ENCODE measurements at places on chromosomes 2 and 18.

GRCh38 chr2:89842180-89842908 lies 1150.9 kb downstream of the RPIA start:
- no peak for DNase-seq

GRCh38 chr2:23493846-23494245 lies 108.9 kb downstream of the KLHL29 start:
- no peak for DNase-seq

DNA sequence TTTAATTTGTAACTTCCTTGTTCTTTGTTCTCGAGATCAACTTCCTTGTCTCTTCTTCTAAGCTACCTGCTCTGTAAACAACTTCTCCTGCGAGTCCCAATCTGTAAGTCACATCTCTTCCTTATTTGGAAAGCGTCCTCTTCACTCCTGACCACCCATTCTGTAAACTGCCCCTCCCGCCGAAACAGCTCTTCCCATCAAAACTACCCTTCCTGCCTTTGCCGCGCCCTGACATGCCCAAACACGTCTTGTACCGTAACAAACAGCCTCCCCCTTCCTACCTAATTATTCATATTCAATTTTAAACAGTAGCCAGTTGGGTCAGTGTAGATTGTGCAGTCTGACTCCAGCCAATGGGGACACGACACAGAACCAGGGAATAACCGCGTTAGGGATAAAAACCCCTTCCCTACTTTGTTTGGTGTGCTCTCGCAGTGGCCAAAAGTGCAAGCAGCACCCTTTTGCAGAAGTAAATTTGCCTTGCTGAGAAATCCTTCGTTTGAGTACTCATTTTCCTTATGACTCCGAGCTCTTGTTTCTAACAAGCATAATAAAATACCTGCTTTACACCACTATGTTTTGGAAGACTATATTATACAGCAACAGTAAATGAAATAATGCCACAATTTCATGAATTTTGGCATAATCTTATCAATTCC lies 39.8 kb downstream of the PIAS2 start:
- DNase-seq, result no peak

DNA sequence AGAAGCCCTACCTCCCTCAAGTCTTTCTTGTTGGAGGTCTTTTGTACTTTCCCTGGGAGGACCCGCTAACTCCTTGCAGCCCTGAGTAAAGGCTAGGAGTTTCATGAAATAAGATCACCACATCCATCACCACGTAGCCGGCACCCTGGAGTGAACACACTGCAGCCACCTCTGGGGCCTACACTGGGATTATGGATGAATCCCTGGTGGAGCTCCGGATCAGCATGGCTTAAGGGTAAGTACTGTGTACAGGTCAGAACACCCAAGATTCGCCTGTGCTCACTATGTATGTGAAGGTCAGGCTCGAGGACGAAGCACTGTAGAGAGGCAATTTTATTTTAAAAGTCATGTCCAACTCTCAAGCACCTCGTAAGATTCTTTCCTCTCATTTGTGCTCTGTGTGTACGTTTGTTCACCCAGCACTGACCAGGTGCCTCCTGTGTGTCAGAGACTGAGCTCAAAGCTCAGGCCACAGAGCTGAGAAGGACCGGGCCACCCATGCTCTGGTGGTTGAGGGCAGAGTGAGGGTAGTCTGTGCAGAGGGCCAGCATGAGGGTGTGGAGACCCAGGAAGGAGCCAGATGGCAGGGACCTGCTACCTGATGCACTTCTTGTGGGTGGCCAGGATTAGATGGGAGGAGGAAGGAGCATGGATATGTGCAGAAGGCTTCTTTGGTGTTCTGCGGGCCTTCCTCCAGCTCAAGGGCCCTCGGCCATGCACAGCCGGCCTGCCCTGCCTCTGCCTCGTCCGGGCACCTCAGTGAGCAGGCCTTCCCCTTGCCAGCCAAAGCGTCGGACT lies 66.7 kb upstream of the TFCP2L1 start:
- no peak for DNase-seq

DNA sequence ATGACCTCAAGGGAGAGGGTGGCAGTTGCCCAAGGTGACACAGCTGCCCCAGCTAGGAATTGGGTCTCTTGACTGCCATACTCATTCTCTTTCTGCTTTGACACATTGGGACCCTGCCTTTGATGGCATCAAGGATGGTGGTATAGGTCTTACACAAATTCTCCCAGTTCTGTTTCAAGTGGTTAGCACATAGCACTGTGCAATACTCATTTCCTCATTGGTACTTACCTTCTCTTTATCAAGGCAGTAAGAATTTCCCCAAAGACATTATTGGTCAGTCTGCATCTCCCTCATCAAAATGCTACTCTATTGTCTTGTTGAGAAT lies 35.9 kb upstream of the CCDC93 start:
- no peak for DNase-seq

DNA sequence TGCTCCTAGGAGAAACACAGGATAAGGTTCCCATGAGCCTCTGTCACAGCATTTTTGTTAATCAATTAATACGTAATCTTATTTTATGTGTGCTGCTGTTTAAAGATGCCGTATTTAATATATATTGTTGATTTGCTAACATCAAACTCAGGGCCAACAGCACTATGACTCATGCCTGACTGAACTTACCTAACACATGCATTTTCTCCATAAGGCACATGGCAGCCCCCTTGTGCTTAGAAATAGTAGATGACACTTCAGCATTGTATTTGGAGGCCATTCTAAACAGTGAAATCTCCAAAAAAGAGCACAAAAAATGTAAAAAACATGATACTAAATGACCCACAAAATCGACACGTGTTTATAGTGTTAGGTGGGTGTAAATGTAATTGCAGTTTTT lies 314.8 kb downstream of the MYCN start:
- no peak for DNase-seq

GRCh38 chr2:158011055-158011771 lies 90.5 kb upstream of the UPP2 start:
- DNase-seq, result no peak

DNA sequence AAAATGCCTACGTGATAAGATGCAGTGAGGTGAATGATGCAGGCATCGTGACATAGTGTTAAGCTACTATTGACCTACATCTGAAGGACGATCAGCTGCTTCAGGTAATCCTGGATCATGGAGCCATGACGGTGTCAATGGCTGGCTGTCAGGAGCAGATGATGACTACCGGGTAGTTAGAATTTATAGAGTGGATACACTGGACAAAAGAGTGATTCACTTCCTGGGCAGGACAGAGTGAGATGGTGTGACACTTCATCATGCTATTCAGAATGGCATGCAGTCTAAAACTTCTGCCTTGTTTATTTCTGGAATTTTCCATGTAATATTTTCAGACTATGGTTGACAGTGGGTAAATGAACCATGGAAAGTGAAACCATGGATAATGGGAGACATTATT lies 29.5 kb downstream of the METTL8 start:
- DNase-seq, result no peak

DNA sequence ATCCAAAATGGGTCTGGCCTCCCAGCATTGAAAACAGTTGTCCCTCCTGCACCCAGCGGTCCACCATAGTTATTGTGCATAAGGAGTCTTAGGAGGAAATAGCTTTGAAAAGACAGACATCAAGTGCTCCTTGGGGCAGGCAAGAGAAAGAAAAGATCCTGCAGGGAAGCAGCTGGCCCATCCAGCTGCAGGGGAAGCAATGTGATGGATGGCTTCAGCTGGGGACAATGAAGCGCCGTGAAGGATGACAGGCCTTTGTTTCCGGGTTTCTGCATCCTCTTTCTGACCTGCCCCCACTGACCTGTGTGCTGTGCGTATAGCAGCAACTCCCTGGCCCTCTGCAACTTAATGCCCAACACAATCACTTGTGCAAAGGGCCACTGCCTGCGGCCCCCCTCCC lies 142.9 kb upstream of the NCKAP5 start:
- no peak for DNase-seq

GRCh38 chr18:49490246-49490762 lies 3.3 kb upstream of the C18orf32 start:
- no peak for DNase-seq

- DNase-seq, result no peak
Measured at GRCh38 chr2:228532233-228532632, 350.7 kb upstream of the SPHKAP start.

DNA sequence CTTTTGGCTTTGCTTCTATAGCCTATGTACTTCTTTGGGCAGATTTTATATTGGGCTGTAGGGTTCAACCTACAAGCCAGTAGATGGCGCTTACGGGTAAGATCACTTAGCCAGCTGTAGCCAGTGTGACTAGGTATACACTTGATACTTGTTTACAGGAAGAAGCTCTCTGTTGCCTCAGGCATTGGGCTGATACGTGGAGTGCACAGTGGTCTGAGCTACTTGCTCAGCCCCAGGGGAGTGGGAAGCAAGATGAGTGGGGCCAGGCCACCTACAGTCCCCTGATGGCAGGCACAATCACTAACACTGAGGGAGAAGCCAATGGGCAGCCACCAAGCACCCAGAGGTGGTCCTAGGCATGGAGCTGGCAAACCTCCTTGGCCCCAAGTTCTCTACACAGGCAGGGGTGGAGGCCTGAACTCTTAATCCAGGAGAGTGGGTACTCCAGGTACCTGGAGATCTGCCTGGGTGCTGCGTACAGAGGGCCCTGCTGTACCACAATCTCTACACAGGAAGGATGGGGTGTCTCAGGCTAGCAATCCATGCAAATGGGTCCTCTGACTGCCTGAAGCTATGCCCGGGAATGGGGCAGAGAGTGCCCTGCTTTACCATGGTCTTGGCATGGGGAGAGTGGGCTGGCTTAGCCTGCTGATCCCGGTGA lies 122.2 kb downstream of the NCOA1 start:
- DNase-seq, result no peak

DNA sequence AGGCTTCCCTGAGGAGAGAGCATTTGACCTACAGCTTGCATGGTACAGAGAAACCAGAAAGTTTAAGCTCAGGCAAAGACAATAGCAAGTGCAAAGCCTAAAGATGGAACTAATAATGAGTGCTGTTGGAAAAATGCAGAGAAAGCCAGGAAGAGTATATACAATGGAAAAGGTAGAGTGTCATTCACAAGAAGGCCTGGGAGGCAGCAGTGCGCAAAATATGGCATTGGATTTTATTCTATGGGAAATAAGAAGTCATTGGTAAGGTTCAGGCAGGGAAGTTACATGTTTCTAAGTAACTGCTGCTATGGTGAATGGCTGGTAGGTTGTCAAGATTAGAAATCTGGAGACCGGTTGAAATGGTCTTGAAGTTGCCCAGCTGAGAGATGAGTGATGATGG lies 2167.3 kb upstream of the CELF4 start:
- DNase-seq, result no peak

GRCh38 chr2:28408764-28409599 lies 16.3 kb downstream of the FOSL2 start:
- peak; percentile 93 for DNase-seq

- peak; percentile 37 for DNase-seq
Measured at GRCh38 chr2:240131296-240131695, 4.8 kb downstream of the COPS9 start.

GRCh38 chr2:72095364-72095763 lies 52.3 kb downstream of the CYP26B1 start:
- DNase-seq, result no peak

DNA sequence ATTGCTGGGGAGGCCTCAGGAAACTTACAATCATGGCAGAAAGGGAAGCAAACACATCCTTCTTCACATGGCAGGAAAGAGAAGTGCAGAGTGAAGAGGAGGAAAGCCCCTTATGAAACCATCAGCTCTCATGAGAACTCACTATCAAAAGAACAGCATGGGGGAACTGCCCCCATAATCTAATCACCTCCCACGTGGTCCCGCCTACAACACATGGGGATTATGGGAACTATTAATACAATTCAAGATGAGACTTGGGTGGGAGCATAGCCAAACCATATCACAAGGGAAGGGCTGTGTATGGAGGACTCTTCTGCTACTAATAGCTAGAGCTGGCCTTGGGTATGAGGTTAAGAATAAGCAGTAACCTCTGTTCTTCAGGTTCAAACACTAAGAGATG lies 8.8 kb upstream of the SETBP1 start:
- no peak for DNase-seq

GRCh38 chr2:30410217-30410616 lies 36.8 kb upstream of the LCLAT1 start:
- no peak for DNase-seq

GRCh38 chr2:241356871-241357260 lies 781 bp downstream of the FARP2 start:
- DNase-seq, result no peak

GRCh38 chr2:179454443-179455171 lies 190.0 kb upstream of the SESTD1 start:
- peak; percentile 71 for DNase-seq

DNA sequence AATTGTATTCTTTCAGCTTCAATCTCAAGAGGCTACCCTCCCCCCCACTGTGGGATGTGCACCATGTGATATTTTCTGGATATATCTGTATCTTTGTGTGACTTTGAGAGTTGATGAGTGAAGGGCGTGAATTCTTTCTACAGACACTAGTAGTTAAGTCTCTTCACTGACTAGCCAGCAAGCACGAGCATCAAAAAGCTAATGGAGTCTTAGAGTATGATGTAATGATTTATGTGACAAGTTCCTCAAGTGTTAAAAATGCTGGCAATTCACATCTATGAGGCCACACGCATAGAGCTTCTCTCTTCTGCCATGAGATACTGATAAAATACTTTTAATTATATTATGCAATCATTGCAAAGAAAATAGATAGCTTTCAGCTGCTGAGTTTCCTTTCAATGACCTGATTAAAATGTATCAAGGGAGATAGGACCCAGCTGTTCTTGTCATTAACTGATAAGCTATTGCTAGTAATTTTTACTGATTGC lies 304.8 kb downstream of the TRIB2 start:
- DNase-seq, result no peak

DNA sequence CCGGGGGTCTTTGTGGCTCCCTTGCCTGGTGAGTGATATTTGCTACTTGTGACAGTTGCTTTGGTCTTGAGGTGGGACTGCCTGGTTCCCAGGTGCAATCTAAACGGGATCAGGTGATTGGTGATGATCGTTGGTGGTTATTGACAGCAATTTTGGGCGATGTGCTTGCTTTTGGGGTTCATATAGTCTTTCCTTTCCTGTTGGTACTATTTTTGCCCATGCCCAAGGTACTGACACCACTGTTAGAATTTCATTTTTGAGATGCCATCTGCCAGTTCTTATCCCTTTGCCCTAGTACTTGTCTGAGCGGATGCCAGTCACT lies 573 bp downstream of the WDR7 start:
- no peak for DNase-seq

GRCh38 chr2:9310798-9311197 lies 104.2 kb downstream of the ASAP2 start:
- DNase-seq, result no peak

- DNase-seq, result no peak
Measured at GRCh38 chr2:188964976-188965546, 9.1 kb upstream of the COL3A1 start.

GRCh38 chr18:54888933-54889332 lies 60.7 kb downstream of the RAB27B start:
- DNase-seq, result no peak

All from RWPE2 (cell line).